ENCODE measurements at places on chromosomes 12 and 14.

GRCh38 chr14:64823305-64823861 is 56.3 kb downstream of the SPTB start:
- peak; percentile 64 for DNase-seq

DNA sequence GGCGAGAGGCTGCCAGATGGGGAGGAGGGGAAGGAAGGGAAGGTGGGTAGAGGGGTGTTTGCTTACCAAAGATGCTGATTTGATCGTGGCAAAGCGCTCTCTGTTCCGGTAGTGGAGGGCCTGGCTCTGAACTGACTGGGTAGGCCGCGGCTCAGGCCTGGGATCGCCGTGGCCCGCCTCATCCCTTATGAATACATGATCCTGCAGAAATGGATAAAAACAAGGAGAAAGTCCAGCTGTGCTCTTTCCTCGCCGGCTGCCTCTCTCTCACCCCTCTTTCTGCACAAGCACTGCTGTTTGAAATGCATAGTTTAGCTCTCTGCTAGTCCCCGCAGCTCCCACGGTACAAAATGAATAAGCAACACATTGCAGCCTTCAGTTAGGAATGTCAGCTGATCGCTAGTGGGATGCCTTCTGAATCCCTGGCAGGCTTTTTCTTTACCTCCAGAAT is 53.8 kb downstream of the PEBP1 start:
- DNase-seq, result no peak

GRCh38 chr14:77599889-77600288 is 16.5 kb downstream of the SPTLC2 start:
- no peak for DNase-seq

GRCh38 chr14:49982082-49982481 is 89.2 kb downstream of the ARF6 start:
- no peak for DNase-seq

GRCh38 chr14:91817566-91818325 is 49.6 kb downstream of the TC2N start:
- DNase-seq, result peak; percentile 8

DNA sequence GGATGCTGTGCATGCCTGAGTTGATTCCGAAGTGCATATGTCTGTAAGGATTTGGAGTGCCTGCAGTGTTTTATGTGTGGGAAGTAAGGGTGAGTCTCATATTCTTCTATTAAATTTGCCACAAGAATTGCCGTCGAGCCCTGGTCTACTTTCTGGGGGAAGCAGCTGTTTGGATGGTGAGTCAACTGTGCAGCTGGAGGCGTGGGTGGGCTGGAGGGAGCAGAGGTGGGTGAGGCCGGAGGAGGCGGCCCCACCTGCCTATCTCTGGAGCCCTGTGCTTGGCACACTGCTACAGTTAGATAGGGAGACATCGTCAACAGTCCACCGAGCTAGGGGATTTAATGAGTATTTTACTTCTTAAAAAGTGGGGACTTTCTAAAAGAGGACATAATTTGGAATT is 9.7 kb downstream of the GLRX5 start:
- no peak for DNase-seq

DNA sequence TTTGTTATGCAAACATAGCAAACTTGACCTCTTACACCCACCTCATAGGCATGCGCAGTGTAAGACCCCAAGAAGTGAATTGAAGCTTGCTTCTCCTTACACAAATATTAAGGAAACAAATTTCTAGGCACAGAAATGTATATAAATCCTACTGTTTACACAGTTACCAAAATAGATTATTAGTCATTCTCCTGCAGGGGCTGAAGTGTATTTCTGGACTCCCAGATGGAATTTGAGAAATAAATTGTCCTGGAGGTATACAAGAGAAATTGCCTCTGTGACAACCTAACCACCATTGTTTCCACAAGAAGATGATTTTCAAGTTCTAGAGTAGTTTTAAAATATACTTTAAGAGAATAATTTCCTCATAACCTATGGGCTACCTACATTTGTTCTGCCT is 656.0 kb upstream of the MDGA2 start:
- no peak for DNase-seq

DNA sequence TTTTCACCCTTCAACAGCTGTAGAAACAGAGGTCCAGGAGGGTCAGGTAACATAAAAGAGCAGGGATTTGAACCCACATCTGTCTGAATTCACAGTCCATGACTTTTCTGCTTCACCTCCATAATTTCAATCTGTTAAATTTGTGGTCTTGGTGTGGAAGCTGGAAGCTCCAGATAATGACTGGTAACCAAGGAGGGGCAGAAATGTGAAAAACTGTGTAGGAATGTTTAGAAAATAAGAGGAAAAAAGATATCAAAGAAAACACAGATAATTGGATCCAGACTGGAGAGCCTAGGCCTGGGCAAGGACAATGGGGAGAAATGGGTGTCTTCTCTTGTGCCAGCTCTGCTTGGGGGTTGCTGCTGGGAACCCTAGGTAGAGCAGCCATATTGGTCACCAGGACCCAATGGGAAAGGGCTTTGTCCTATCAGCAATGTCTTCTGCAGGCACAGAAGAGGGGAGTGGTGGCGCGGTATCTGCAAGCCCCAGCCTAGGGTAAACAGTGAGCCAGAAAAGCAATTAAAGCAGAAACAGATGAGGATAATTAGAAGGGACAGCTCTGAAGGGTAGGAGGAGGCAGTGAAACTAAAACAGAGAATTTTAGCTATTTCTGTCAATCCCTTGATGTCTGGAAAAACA is 54.3 kb upstream of the CCDC91 start:
- DNase-seq, result no peak

DNA sequence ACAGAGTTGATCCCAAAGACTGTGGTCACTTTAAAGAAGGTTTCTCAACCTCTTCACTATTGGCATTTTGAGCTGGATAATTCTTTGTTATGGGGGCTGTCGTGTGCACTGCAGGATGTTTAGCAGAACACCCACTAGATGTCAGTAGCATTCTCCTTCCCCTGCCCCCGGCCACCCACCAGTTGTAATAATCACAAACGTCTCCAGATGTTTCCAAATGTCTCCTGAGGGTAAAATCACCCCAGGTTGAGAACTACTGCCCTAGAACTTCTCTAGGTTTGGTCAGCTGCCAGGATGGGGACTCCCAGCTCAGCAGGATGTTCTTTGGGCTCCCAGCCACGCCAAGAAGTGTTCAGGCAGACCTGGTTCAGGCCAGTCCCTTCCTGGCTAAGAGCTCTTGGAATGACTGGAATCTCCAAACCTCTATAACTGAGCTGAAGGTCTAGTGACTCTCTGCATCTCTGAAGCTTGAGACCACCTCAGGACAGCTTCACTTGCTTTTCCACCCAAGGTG is 12.5 kb upstream of the AJUBA start:
- no peak for DNase-seq

GRCh38 chr12:114625294-114625851 is 58.6 kb downstream of the TBX3 start:
- peak; percentile 9 for DNase-seq

- DNase-seq, result no peak
Measured at GRCh38 chr12:106764220-106764619, 10.3 kb upstream of the RIC8B start.

DNA sequence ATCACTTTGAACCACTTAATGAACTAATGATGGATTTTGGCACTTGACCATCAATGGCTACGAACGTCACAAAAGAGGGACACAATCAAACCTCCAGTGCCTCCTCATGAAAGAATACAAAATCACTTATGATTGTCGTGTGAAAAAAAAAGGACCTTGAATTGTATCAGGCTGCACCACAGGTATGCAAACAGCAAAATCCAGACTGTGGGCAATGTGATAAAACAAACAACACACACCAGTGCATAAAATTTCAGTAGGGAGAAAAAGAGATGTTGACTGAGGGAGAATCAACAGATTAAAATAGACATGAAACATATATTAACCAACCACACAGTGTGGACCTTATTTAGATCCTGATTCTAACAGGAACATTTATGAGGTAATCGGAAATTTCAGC is 2.6 kb downstream of the TSPAN8 start:
- no peak for DNase-seq

DNA sequence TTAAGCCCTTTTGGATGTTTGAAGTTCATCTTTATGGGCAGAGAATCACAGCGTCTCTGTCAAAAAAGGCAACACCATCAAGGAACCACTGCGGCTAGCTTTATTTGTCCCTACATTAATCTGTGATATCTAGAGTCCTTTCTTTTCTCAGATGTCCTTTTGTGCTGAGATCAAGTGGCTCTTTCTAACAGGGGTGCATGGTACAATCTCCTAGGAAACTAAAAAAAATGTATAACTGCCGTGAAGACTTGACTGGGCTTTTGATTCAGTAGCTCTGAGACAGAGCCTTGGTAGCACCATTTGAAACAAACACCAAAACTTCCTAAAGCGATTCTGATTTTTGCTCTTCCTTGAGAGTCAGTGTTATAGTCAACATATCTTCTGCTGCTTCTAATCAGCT is 33.3 kb downstream of the KCNK13 start:
- no peak for DNase-seq

- no peak for DNase-seq
Measured at GRCh38 chr12:118741194-118741593, 240.1 kb upstream of the SRRM4 start.

DNA sequence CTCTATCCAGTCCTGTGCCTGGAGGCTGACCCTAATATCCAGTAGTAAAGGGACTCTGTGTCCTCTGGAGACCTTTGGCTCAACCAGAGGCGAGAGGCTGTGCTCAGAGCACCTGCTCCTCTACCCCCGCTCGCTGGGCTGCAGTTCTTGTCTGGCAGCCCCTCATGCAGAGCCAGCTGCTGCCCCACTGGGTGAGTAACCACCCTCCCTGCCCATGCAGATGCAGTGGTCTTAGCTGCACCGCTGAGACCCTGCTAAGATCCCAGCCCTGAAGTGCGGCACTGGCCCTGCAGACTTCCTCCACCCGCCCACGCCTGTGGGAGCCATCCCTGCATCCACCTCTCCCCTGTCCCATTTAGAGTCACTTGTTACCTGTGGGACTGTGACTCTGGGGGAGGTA is 347.5 kb upstream of the SFSWAP start:
- no peak for DNase-seq

DNA sequence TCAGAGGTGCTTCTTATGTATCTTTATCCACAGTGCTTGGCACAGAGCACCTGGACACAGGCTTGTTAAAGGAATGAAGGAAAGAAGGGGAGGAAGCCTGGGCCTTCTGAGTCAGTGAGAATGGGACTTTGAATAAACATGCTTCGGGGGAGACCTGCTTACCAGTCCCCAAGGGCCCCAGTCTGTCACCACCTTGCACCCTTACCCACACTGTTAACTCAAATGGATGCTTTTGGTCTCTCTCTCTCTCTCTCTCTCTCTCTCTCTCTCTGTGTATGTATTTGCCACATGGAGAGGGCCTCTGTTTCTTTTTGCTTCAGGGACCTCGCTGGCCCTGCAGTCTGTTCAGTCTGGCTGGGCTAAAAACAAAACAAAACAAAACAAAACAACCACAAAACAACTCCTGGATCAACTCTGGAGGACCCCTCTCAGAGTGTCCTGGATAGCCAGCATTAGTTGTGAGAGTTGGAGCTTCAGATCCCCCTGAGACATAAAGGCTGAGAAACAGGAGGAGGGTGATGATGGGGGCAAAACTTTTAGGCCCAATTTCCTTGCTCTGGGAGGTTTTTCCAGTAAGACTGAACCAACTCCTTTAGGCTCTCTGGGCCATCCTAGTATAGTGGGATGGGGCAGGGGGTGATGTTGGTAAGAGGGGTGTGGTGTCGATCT is 1.9 kb downstream of the KIF5A start:
- no peak for DNase-seq

- DNase-seq, result no peak
Measured at GRCh38 chr12:14153803-14154202, 172.4 kb upstream of the GRIN2B start.

DNA sequence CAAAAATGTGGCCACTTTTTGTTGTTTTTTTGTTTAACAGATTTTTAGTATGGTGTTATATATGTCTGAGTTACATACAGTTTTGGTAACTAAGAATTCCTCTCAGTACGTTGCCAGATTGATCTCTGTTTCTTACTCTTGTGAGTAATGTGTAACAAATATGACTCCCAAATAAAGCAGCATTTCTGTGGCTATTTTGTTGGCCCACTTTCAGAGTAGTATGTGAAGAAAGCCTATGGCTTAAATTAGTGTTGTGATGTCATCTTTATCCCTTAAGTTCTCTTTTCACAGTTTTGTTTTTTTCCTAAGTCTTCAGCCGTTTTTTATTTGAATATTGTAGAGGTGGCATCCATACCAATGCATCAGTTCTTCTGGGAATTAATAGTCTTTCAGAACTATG is 10.7 kb downstream of the PCNX4 start:
- no peak for DNase-seq

DNA sequence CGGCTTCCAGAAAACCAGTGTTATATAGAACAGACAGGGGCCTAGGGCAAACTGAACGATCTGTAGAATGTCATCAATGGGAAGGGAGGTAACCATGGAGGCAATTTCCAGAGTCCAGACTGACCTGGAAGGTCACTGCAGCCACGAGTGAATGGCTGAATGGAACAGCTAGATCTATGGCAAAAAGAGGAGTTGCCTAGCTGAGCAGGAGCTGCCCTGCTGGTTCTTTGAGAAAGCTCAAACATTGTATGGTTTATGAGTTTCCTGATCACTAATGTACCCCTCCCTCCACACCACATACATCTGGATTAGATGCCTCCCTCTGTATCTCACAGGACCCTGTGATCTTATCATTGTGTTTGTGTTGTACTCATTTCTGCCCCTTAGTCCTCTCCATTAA is 1.0 kb upstream of the RERG start:
- DNase-seq, result no peak

GRCh38 chr14:67815573-67816225 is 691 bp downstream of the ZFYVE26 start:
- peak; percentile 16 for DNase-seq

GRCh38 chr12:119758722-119759121 is 90.8 kb downstream of the PRKAB1 start:
- no peak for DNase-seq

GRCh38 chr14:65277580-65278270 is 134.8 kb upstream of the FUT8 start:
- DNase-seq, result no peak

DNA sequence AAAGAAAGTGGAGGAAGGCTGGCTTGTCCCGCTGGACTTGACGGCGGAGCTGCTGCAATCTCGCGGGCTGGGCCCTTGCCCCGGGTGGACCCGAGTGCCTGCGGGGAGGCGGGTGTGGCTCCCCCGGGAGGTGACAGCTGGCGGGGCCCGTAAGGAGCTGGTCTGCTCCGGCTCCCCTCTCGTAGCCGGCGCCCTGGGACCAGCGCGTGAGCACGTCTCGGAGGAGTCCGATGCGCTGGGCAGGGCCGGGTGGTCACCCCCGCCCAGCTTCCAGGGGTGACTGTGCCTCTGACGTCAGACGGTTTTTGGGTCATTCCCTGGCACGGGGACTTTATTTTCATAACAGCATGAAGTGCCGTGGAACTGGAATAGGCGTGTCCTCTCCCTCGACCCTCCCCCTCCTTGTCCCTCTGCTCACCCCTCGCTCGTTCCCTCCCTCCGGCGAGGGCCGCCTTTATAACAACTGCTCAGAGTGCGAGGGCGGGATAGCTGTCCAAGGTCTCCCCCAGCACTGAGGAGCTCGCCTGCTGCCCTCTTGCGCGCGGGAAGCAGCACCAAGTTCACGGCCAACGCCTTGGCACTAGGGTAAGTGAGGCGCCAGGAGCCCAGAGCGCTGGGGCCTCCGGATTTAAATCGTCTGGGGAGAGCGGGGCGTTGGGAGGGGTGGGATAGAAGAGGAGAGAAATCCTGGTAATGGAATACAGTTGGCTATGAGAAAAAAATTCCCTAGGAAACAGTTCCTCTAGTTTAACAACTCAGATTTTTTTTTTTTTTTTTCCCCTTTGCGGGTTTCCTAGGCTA is at the start of gene GPRC5A:
GPRC5A (plus strand) TSS at position 483 of the 801 bp plus-strand sequence. CDS start 16,688 bp downstream, outside the sequence.
- peak; percentile 28 for DNase-seq

GRCh38 chr12:44029194-44029593 is 193.3 kb downstream of the TMEM117 start:
- no peak for DNase-seq

- DNase-seq, result no peak
Measured at GRCh38 chr12:56520506-56520905, 1.1 kb upstream of the RBMS2 start.
